ENCODE measurements at places on chromosomes 16 and 17.

DNA sequence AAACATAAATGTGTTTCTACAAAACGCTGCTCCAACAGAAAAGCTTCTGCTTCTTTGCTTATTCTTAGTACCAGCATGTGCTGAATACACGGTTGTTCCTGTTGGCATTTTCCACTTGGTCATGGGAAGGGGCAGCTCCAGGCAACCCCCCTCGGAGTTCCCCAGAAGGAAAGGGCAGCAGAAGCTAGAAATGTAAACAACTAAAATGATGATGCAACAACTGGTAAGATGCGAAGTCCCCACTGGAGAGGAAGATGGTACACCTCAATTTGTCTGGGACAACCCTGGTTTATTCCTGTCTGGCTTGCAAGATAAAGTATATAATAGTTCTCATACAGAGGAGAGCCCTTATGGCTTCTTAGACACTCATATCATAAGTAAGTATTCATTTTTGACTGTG, 9.2 kb upstream of the CCL13 start:
- DNase-seq = no peak

DNA sequence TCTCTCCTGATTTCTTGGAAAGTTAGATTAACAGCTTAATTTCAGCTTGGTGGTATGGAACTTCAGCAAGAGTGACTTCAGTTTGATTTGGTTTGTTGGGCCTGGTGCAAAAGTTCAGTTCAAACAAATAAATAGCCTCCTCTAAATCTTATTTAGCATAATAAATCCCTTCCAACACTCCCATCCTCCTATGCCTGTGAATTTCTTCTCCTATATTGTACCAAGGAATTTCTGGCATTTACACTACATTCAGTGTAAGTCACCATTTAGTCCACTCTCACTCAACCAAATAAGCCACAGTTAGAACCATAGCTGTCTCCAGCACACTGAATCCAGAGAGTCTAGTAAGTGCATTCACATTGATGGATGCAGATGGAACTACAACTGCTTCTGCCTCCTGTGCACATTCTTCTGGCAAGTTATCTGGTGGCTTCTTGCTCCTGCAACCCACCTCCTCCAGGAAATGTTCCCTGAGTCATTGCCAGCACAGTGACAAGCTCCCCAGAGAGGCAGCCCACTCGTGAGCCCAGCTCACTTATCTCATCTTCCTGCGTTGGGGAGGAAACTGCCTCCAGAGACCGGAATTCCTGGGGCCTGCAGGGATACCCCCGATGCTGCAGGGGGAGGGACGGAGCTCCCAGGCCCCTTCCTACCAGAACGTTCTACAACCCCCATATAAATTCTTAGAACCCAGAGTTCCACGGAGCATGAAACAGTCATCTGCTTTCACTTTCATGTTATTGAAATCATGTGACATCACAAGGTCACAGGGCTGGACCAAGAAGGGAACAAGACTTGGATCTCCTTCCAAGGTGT, 318.3 kb downstream of the PHKB start:
- peak; percentile 34 for DNase-seq

- peak; percentile 75 for DNase-seq
These were observed 1.4 kb downstream of the PYDC1 start for GRCh38 chr16:31215287-31216162.

GRCh38 chr17:76314392-76315227, 6.5 kb upstream of the QRICH2 start:
- DNase-seq = peak; percentile 22

DNA sequence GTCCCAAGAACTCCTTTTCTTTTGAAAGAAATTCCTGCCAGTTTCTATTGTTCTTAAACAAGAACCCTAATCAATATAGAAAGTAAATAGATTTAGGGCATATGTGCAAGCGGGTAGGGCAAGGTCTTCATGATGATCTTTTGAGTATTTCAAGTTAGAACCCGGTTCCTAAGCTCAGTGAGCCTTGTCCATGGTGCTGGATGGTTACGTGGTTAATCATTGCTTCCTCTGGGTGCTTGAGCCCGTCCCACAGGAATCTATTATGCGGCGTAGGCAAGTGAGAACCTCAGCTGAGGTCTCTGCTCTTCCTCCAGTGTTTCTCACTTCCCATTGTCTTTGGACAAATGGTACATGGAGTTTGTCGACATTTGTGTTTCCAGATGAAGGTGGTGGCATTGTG, 580.8 kb upstream of the EEF2KMT start:
- DNase-seq = no peak

DNA sequence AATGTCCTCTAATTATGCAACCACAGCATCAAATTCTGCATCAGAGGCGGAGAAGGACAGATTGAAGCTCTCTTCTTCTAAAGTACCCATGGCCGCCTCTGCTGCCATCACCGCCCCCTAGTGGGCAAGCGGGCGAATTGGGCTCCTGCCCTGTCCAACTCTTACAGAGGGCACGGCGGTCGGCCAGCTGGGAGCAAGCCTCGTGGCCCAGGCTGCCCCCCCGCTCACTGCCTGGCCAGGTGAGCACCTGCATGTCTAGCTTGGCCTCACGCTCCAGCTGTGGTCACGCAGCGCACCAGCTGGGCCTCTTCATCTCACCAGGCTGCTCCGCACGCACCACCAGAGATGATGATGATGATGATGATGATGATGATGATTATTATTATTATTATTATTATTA, 146.1 kb upstream of the TOM1L1 start:
- DNase-seq = no peak

DNA sequence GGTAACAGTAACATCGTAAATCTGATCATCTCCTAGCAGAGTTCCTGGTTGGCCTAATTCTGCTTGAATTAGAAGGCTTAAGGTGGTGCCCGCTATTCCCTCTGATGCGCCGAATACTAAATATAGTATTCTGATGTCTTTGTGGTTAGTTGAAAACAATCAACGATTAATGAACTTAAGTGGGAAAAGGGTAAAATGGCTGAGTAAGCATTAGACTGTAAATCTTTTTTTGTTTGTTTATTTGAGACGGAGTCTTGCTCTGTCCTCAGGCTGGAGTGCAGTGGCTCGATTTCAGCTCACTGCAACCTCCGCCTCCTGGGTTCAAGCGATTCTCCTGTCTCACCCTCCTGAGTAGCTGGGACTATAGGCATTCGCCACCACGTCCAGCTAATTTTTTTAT, 13.4 kb downstream of the OR2C1 start:
- no peak for DNase-seq

GRCh38 chr16:47715442-47716083, 254.4 kb downstream of the PHKB start:
- no peak for DNase-seq

DNA sequence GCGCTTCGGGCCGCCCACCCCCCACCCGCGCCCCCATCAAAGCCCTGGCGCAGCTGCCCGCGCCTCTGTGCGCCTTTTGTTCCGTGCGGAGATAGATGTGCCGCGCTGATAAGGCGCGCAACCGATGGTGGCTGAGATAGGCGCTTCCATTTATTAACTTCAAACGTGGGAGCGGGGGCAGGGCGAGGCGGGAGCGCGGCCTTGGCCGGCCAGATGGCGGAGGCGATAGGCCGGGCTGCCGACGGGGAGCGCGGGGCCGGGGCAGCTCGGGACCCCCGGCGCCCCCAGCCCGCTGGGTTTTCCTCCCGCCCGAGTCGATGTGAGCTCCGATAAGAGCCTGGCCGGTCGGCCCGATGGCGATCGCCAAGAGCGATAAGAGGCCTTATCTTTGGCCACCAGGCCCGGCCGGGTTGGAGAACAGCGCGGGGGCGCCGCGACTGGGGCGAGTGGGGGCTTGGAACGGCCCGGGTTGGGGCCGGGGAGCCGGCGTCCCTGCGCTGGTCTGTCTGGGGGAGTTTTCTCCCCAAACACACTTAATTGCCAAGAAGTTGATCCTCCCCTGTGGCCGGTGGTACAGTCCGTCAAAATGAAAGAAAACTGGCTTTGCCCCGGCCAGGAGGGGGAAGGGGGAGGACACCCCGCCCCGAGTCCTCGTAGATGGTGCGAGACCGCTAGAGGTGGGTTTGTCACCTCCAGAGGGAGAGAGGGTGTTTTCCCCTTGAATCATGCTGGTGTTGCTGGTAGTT, 2.7 kb downstream of the ZFPM1 start:
- peak; percentile 43 for DNase-seq

- no peak for DNase-seq
These were observed 132.3 kb downstream of the PCTP start for GRCh38 chr17:55883149-55883548.

Data from EH (cell line).